ENCODE measurements at places on chromosomes 16 and 17.

GRCh38 chr17:17386094-17386800 lies 83.1 kb downstream of the NT5M start:
- DNase-seq: no peak

- peak; percentile 85 for DNase-seq
Observed at GRCh38 chr17:1515640-1516387, 598 bp downstream of the INPP5K start.

GRCh38 chr17:36016555-36016954 lies 1.2 kb downstream of the CCL23 start:
- no peak for DNase-seq

GRCh38 chr17:50087912-50088405 lies 7.2 kb upstream of the PDK2 start:
- no peak for DNase-seq

DNA sequence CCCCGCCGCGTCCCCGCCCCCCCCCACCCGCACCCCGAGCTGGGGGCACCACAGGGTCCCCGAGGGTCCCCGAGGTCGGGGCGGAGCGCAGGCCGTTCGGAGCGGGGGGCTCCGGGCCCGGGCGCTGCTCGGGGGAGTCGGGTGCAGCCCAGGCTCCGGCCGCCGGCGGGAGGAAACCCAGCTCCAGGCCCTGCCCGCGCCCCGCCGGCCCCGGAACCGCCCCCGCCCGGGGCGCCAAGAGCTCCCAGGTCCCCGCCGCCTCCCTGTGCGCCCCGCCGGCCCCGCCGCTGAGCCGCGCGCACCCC lies 33.2 kb upstream of the RPH3AL start:
- no peak for DNase-seq

GRCh38 chr17:77435272-77436057 lies 294.7 kb downstream of the SEC14L1 start:
- no peak for DNase-seq

DNA sequence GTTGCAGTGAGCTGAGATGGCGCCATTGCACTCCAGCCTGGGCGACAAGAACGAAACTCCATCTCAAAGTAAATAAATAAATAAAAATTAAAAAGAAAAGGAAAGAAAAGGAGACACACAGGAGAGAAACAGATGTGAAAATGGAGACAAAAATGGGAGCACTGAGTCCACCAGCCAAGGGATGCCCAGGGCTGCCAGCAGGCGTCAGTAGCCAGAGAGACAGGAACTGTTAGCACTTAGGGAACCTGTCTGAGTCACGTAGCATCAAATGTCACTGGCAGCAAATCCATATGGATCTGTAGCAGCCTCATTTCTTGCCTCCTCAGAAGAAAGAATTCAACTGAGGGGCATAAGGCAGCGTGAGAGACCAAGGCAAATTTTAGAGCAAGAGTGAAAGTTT lies 79.7 kb downstream of the CYLD start:
- peak; percentile 44 for DNase-seq

GRCh38 chr17:72392056-72393010 lies 271.5 kb downstream of the SOX9 start:
- peak; percentile 94 for DNase-seq
